Stromal cell of bone marrow (primary cell): ENCODE measurements at places on chromosomes 4 and X.

DNA sequence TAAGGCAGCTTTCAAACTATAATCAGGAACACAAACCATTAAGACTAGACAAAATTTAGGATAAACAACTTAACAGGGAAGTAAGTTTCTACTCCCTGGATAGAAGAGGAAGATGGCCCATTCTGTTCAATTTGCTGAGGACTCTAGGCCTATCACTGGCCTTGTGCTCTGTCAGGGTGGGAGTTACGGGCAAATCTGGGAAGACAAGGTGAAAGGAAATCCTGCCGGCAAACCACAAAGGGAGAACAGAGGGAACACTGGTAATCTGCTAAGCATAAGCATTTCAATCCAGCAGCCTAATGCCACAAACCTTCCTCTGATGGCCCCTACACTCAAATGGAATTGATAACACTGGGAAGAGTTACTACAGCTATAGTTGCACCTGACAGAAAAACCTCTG is 8.3 kb downstream of the GPR82 start:
- no peak for DNase-seq

- DNase-seq: no peak
Observed at GRCh38 chrX:112935029-112935428, 94.4 kb upstream of the AMOT start.

DNA sequence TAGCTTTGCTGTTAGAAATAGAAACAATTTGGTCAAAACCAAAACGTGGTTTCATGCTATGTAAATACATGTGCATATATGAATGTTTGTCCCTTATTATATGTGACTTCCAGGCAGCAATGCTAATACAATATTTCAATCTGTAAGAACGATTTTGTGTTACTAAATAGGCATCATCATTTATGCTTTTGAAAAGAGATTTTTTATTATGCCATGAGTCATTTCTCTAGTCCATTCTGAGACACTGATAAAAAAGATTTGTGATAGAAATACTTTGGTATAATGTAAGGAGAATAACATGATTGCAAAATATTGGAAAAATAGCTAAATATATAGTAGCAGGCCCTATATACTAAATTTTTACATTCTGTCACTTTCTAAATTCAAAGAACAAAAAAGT is 28.9 kb downstream of the SYNPO2 start:
- DNase-seq: no peak

DNA sequence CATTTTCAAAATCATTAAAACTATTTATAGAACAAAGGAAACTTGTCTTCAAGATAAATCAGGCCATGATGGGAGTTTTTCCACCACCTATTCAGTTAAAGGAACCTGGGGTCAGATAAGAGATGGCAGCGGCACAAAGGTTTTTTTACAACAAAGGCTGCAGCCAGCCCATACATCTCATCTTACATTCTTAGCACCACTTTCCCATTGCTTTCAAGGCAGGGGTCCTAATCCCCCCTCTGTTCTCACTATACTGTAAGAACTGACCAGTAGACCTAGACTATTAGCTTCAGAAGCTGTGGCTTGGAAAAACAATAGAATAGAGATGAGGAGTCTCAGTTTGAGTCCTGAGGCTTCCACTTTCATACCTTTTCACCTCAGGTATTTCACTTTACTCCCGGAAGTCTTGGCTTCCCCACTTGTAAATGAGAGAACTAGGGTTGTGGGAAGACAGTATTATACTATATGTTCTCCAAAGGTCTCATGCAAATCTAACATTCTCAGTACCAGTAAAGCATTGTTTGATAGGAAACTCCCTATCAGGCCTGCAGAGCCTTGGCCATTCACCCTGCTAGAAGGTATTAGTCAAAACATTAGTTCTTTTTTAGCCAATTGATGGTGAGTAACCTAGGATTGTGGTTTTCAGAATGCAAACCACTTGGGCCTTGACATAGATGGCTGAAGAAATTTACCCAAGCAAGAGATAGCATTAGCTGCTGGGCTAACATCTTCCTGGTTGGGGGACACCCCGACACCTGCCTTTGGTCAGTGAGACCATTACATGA is 182.9 kb upstream of the PBDC1 start:
- no peak for DNase-seq

DNA sequence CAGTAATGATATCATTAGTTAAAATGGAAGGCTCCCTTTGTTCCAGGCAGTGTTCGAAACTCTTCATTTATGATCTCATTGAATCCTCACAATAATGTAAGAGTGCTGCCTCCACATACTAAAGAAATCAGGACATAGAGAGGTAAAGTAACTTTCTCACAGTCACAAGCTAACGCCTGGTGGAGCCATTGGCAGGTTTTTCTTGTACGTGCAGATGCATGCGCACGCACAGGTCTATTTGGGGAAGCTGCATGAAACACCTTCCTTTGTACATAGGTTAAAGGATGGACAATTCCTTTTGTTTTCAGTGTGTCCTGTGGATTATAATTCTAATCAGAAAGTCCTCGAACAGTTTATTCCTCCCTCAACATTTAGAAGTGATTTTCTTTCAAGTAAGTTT is 176.2 kb downstream of the RAPGEF2 start:
- no peak for DNase-seq

DNA sequence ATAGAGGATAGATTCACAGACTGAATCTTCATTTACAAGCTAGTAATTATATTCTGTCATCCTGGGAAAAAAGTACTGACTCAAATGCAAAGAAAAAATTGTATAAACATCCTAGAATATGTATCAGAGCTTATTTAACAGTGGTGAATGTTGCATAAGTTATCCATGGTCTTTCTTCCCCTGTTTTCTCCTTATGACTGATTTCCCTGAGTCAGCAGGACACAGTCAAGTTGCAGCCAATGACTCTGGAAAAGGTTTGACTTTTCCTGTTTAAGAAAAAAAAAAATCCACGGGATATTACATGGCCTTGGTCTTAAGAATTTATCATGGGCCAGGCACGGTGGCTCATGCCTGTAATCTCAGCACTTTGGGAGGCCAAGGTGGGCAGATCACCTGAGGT is 36.5 kb downstream of the INPP4B start:
- peak; percentile 18 for DNase-seq

- no peak for DNase-seq
Observed at GRCh38 chr4:74840936-74841509, 46.7 kb upstream of the BTC start.

GRCh38 chrX:144006811-144007210 is 122.9 kb downstream of the UBE2NL start:
- no peak for DNase-seq

- no peak for DNase-seq
Observed at GRCh38 chrX:79156818-79157217, 12.3 kb downstream of the GPR174 start.

DNA sequence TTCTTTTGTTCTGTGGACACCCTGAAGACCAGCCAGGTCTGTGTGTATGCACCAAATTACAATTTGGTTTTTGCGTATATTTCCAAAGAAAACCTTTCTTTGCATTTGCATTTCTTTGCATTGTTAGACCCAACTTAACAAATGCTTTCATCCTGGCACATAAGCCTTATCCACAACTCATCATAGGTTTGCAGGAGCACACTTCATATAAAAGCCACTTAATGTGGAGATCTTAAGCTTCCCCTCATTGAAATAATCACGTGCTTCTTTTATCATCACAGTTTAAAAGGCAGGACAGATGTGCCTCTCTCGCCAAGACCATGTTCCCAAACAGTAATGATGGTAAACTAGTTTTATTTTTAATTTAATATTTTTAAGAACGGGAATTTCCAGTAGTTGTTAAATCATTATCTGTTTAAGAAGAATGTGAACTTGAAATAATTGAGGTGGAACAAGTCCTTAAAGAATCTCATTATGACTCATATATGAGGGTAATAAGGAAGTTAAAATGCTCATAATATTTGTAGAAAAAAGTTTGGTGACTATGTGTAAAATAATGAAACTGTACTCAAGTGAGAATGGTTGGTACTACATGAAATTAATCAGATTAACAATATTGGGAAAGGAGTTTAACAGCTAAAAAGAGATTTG is 65.5 kb downstream of the GLRA3 start:
- DNase-seq: no peak

DNA sequence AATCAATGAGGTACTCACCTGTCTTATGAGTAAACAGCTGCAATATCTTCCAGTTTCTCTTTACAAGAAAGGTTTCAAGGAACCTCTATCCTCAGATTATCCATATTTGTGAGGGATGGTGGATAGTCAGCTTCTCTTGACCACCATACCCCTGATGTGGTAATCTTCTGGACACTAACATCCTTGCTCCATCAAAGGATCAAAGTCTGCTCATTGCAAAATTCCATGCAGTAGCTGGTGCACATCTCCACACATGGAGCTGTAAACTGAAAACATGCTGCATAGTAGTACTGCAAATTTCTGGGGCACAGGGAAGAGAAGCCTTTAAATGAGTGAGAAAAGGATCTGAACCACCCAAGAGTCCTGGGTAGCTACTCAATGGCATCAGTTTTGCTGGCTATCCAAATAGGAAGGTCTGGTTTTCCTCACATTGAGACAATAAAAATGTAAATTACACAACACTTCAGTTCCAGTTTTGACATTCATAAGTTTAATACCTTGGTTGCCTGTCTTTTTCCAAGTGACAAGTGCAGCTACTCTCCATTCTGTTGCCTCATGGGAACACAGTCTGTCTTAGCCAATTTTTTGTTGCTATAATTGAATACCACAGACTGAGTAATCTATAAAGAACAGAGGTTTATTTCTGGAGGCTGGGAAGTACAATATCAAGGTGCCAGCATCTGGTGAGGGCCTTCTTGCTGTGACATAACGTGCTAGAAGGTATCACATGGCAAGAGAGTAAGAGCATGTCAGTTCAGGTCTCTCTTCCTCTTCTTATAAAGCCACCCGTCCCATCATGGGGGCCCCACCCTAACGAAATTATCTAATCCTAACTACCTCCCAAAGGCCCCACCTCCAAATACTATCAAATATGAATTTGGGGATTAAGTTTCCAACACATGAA is 34.4 kb upstream of the ARHGEF6 start:
- DNase-seq: no peak

GRCh38 chrX:9465380-9466123 is 694 bp downstream of the TBL1X start:
- no peak for DNase-seq

GRCh38 chr4:51884055-51884454 is 41.1 kb downstream of the DCUN1D4 start:
- DNase-seq: no peak

- peak; percentile 82 for DNase-seq
Observed at GRCh38 chr4:147546349-147546748, 65.5 kb downstream of the EDNRA start.

DNA sequence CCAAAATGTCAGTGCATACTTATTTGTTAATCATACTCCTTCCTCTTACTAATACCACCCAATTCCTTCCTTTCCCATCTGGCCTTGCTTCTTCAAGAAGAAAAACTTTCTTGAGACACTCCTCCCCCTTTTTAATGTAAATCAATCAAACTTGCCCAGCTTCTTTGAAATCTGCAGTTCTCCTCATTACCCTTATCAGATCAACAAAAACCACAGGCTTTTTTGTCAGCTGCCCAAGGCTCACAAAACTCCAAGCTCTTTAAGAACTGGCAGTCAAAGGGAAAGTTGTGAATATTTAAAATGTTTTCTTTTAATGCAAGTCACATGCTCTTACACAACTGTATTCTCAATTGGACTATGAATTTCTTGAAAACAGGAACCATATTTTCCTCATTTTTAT is 11.3 kb upstream of the MYOZ2 start:
- no peak for DNase-seq

DNA sequence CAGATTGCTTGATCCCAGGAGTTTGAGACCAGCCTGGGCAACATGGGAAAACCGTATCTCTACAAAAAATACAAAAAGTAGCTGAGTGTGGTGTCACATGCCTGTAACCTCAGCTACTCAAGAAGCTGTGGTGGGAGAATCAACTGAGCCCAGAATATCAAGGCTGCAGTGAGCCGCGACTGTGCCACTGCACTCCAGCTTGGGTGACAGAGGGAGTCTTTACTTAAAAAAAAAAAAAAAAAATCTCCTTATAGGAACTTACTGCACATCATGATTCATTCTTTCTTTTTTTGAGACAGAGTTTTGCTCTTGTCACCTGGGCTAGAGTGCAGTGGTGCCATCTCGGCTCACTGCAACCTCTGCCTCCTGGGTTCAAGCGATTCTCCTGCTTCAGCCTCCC is 24.3 kb downstream of the UPF3B start:
- DNase-seq: no peak

GRCh38 chr4:16646459-16646858 is 252.0 kb downstream of the LDB2 start:
- DNase-seq: no peak

DNA sequence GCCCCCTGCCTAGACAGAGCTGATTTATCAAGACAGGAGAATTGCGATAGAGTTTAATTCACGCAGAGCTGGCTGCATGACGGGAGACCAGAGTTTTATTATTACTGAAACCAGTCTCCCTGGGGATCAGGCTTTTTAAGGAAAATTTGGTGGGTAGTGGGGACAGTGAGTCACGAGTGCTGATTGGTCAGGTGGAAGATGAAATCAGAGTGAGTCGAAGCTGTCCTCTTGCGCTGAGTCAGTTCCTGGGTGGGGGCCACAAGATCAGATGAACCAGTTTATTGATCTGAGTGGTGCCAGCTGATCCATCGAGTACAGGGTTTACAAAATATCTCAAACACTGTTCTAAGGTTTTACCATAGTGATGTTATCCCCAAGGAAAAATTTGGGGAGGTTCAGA is 36.6 kb downstream of the MYOZ2 start:
- no peak for DNase-seq

- peak; percentile 9 for DNase-seq
Observed at GRCh38 chr4:133775881-133776280, 425.7 kb downstream of the PABPC4L start.

- no peak for DNase-seq
Observed at GRCh38 chr4:33649471-33649870, 2594.8 kb downstream of the ARAP2 start.

DNA sequence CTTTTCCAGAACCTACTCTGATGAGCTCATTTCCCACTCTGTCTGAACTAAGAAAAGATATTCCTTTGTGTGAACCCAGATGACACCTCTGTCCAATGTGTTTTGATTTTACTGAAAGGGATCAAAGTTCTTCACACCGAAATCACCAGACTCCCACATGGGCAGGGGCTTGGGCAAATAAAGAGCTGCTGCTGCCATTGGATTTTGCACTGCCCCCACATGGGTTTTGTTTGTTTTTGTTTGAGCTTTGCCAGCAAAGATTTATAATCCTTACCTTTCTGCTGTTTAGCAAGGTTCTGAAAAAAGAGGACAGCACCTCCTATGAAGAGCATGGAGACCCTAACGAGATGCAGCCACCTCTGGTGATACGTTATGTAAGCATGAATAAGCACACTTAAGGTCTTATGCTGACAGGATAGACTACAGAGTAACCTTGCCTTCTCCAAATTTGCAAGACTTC is 44.3 kb downstream of the HSD17B13 start:
- no peak for DNase-seq

GRCh38 chrX:10486373-10486772 is 134.0 kb downstream of the MID1 start:
- DNase-seq: peak; percentile 69

- DNase-seq: peak; percentile 78
Observed at GRCh38 chrX:13469963-13470684, 99.3 kb upstream of the EGFL6 start.

GRCh38 chr4:86688026-86688425 is 93.9 kb downstream of the PTPN13 start:
- no peak for DNase-seq

- DNase-seq: no peak
Observed at GRCh38 chr4:19655666-19656065, 596.0 kb upstream of the SLIT2 start.

- DNase-seq: no peak
Observed at GRCh38 chr4:95821867-95822266, 18.0 kb upstream of the PDHA2 start.
